ENCODE measurements at places on chromosomes 3 and 15. TPM values are rescaled to one million over a fixed set of nuclear protein-coding genes. Genes with fewer than 3 reads are reported as not detected.

Gene KLF15
- total RNA-seq = 0.41 TPM

Gene EOGT
- total RNA-seq = 10.8 TPM

DNA sequence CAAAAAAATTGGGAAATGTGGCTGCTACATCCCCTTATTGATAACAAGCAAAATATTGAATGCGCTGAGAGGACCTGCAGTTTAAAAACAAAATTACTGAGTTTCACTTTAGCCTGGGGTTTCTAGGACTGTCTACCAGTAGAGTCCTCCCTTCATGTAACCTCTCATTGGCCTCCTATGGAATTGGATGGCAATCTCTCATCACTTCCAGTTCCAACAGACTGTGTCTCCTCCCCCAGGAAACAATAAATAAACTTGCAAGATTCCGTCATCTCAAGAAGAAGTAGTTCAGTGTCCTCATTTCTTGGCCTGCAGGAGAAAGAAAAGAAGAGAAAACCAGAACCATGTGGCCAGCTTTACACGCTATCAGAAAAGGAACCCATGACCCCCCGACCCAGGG is 123.8 kb downstream of the TLE3 start:
- DNase-seq = no peak

Gene SOX14
- total RNA-seq = not detected

Gene CCRL2
- total RNA-seq = 3.1 TPM

DNA sequence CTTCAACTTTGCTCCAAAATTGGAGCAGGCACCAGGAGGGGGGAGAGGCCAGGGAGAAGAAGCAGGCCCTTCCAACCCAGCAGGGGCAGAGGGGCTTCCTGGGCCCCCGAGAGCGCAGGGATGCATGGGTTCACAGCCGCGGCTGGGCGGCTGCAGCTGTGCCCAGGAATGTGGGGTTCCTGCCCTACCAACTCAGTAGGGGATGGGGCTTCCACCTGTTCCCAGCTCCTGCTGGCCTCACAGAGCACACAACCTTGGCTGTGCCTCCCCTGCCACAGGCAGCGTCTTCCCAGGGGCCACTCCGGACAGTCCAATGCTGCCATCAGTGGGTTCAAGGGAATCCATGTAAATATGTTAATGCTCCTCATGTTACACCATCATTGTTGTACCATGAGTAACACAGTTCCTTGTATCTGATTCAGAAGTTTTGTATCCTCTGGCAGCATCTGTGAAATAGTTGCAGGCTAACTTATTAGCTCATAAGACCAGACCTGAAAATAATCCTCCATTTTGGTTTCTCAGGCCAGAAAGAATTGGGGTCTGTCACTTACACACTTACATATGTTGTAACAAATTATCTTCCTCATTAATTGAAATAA is 12.1 kb upstream of the SIAH2 start:
- no peak for DNase-seq

GRCh38 chr3:183924543-183924942 is 39.9 kb upstream of the PARL start:
- DNase-seq = no peak

Gene SNX33
- 2.6 TPM for total RNA-seq

Gene WDR53
- total RNA-seq = 27.5 TPM

GRCh38 chr3:194900854-194901522 is 215.3 kb downstream of the FAM43A start:
- DNase-seq = no peak

Gene ARMC8
- 43.0 TPM for total RNA-seq

Gene SPATA16
- not detected for total RNA-seq

DNA sequence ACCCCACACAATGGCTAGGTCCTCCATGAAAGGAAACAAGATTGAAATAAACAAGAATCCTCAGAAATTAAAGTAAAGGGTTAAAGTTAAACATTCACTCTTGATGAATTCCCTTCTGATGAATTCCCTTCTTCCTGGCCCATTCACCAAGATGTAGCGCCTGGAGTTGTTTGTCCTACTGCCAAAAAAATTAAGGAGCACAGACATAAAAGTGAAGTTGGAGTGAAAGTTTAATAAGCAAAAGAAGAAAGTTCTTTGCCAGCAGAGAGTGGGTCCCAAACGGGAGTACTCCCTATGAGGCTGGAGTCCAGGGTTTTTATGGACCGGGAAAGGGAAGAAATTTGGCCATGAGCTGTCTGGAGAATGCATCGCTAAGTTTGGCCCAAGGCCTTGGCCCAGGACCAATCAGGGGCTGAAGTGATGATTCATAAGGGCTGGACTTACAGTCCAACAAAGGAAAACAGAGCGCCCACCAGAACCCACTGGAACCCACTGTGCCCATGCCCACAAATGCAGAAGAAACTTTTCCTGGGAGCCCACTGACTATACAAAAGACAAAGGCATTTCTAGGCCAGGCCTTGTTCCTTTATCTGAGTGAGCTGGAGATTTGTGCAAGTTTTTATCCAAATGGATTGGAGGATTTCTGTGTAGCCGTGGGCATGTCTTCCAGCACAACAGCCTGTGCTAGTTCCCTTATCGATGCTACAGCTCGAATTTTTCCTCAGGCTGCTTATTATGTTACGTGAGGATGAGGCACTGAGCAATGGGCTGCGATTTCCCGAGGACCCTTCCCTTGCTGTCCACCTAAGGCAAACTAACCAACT is 1561.6 kb downstream of the OTOL1 start:
- DNase-seq = no peak

Gene SLC24A5
- not detected for total RNA-seq

GRCh38 chr3:359672-360071 is 163.1 kb downstream of the CHL1 start:
- no peak for DNase-seq

DNA sequence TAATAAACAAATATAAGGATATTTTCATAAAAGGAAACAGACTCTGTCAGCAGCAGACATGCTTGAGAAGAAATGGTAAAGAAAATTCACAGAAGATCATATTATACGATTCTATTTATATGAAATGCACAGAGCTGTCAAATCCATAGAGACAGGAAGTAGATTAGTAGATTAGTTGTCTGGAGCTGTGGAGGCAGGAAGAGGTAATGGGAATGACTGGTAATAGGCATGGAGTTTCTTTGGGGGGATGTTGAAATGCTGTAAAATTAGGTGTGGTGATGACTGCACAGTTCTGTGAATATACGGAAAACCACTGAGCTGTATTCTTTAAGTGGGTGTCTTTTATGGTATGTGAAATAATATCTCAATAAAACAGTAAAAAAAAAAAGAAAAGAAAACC is 35.3 kb downstream of the CEP152 start:
- no peak for DNase-seq

- no peak for DNase-seq
Measured at GRCh38 chr3:175311404-175311803, 452.3 kb downstream of the NAALADL2 start.

DNA sequence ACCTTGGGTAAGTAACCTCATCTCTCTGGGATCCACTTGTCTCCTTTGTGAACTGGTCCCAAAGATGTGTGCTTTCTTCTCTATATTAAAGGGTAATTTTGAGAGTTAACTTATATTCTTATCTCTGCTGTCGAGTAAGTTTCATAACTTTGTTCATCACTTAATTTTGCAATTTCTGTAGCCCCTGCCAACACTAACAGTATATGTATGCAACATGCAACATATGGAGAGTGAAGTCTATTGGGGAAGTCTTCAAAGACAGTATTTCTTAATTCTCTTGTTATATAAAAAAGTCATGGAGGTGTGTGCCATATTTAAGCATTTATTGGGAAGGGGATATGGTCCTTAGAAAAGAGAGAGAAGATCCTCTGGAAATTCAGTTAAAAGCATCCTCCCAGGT is 85.9 kb downstream of the LRRC3B start:
- no peak for DNase-seq

Data from activated naive CD8-positive, alpha-beta T cell treated with anti-CD3 and anti-CD28 coated beads for 36 hours (primary cell).